ENCODE measurements at places on chromosomes 7 and 10. TPM values are rescaled to one million over a fixed set of nuclear protein-coding genes. Genes with fewer than 3 reads are reported as not detected.

OPN4 gene
- not detected for total RNA-seq

CHN2 gene
- 5.3 TPM for total RNA-seq

LRRN3 gene
- 91.4 TPM for total RNA-seq

NOS3 gene
- total RNA-seq, result 9.9 TPM

Measured in CD8-positive, alpha-beta memory T cell (primary cell).